ENCODE measurements at places on chromosomes 7 and 10. TPM values are rescaled to one million over a fixed set of nuclear protein-coding genes. Genes with fewer than 3 reads are reported as not detected.

- no peak for DNase-seq
Observed at GRCh38 chr7:150854066-150855000, 2.0 kb downstream of the AOC1 start.

- DNase-seq, result no peak
Observed at GRCh38 chr10:93208717-93209464, 135.2 kb downstream of the CYP26A1 start.

The PILRA gene
- 3.0 TPM for total RNA-seq

- no peak for DNase-seq
Observed at GRCh38 chr10:43978091-43978490, 329.4 kb upstream of the ZNF32 start.

GRCh38 chr7:24478137-24478655, 95.1 kb upstream of the PALS2 start:
- no peak for DNase-seq

The PON1 gene
- 0.26 TPM for total RNA-seq

The GRM8 gene
- total RNA-seq, result 2.1 TPM

DNA sequence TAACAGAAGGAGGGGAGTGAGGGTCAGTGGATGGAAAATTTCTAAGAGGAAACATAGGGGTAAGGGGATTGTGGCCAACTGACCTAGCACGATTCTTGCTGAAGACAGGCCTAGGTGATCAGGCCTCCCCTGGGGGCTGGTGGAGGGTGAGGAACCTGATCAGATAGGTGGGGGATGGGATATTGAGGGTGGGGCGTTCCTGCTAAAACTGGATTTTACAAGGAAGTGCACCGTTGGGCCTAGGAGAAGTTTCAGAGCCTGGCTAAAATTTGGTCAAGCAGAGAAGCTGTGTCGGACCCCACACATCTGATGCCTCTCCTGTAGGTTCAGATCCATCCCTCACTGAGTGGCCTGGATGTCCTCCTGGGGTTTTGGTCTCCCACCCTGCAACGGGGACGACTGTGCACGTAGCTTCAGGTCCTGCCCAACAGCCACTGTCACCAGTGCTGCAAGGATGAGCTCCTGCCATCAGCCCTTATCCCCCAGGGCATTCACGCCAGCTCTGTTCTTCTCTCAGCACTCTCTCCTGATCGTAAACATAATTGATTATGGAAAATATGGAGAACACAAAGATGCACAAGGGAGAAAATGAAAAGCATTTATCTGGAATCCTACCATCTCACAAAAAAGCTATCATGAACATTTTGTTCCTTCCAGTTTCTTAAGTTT, 89.9 kb downstream of the ADCY1 start:
- peak; percentile 4 for DNase-seq

- DNase-seq, result no peak
Observed at GRCh38 chr10:123995082-123995460, 98.3 kb downstream of the CHST15 start.

The TDRD1 gene
- 0.57 TPM for total RNA-seq

The TACC2 gene
- total RNA-seq, result 22.2 TPM

DNA sequence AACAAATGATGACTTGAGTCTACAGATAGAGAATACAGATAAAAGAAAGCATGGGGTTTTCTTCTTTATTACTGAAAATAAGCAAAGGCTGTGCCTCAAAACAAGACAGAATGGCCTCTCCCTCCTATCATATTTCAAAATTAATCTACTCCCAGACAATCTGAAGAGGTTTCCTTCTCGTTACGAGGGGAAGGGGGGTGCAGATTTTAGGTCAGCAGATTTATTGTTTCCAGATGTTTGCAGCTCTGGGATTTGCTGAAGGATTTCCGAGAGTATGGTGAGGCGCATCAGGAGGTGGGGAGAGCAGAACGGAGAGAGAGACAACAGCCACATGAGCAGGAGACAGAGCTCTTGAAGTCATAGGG, 89.8 kb downstream of the KIAA1549 start:
- DNase-seq, result no peak

DNA sequence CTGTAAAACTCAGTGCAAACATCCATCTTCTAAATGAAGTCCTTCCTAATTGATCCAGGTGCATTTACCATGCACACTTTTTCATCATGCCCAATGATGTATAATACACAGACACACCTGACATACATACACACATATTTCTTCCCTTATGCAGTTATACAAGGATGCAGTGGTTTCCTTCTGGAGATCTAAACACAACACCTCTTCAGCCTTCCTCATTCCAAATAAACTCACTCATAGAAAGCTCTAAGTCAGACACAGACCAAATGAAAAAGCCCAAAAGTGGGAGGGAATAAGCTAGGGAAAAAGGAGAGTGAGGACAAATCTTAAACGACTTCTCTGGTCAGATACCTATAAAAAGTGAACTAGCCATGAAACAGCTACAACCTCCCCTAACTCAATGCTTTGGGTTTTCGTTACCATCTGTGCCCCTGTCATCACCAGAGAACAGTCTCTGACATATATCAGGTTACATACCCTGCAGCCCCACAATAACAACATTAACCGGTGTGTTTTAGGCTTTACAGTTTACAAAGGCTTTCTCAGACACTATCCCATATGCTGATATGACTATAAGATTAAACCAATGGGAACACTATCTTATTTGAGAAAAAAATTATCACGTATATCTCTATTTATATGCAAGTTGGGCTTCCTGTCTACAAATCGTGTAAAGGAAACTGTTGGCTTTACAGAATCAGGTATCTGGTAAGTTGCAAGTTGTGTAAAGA, 675.2 kb downstream of the PHTF2 start:
- DNase-seq, result no peak

DNA sequence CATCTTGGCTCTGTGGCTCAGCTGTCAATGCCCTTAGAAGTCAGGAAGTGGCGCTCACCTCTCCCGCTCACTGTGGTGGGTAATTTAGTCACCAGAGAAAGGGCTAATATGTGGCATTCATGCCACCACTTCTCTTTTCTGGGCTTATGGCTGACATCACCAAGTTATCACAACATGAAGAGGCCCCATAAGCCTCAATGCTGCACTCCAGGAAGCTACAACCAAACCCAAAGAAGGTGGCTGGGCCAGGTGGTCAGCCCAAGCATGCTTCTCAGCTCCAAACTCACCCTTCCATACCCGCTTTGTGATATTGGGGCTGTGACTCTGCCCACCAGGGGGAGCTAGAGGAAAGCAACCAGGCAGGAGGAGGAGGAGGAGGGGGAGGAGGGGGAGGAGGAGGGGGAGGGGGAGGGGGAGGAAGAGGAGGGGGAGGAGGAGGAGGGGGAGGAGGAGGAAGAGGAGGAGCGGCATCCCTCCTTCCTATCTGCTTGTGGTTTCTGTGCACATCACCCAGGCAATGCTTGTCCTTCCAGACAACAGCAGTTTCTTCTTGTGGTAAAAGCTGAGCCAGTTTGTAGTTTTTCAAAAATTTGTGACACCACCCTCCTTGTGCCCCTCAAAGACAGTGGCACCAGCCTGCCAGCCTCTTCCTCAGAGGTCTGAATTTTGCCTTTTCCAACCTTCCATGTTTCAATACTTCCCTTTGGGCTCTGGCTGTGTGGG, 42.1 kb downstream of the CYP26A1 start:
- DNase-seq, result peak; percentile 88

- DNase-seq, result no peak
Observed at GRCh38 chr10:31650010-31650409, 278.6 kb downstream of the ARHGAP12 start.

GRCh38 chr10:25232204-25232603, 57.4 kb downstream of the GPR158 start:
- DNase-seq, result no peak

- DNase-seq, result no peak
Observed at GRCh38 chr7:2193575-2194305, 39.0 kb downstream of the MAD1L1 start.

- DNase-seq, result no peak
Observed at GRCh38 chr10:11373717-11374171, 237.7 kb downstream of the USP6NL start.

DNA sequence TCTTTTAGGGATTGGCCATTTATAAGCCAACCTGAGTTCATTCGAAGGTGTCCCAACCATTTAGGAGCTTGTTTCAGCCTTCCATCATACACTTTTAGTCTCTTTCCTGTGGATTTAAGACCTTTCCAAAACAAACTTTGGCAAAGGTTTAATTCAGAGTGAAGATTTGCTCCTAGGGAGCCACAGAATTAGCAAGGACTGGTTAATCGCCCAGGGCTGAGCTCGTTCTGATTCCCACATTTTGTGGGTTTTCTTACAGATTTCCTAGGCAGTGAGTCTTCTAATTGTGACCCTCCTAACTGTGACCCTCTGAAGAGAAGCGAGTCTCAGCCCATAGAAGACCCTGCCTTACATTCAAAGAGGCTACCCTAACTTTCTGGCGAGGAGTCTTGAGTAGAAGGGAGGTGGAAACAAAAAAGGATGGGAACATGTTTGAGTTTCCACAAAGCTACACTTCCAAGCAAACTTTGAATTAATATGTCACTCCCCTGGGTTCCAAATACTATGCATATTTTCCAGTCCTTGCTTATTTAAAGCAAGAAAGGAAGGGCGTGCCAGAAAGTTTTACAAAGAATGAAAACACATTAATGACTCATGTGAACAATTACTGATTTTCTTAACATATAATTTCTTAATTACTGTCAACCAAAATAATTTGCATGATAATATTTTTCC, 118.3 kb downstream of the ARID5B start:
- no peak for DNase-seq

The JCAD gene
- total RNA-seq, result 2.2 TPM

GRCh38 chr10:69733791-69734261, 67.9 kb upstream of the COL13A1 start:
- DNase-seq, result no peak

The EVX1 gene
- not detected for total RNA-seq

DNA sequence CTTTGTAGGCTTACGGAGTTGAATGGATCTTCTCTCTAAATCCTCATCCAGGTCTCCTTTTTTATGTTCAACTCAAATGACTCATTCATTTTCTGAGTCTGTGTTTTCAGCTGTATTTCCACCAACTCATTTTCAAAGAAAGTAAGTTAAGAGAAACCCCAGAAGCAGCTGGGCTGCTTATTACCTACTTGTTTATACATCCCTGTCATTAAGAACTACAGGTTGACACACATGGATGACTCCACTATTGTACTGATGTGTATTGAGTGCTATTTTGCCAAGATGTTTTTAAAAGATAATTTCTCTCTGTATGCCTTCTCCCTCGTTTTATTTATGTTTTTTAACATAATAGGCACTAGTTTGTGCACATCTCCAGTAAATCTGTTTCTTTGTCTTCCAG, 41.9 kb downstream of the DGKI start:
- no peak for DNase-seq

- DNase-seq, result no peak
Observed at GRCh38 chr10:17227367-17228090, 512 bp upstream of the VIM start.

- no peak for DNase-seq
Observed at GRCh38 chr10:101438881-101439391, 85.0 kb downstream of the BTRC start.

The KNDC1 gene
- total RNA-seq, result 26.6 TPM

GRCh38 chr7:83852136-83852535, 203.2 kb upstream of the SEMA3E start:
- no peak for DNase-seq

DNA sequence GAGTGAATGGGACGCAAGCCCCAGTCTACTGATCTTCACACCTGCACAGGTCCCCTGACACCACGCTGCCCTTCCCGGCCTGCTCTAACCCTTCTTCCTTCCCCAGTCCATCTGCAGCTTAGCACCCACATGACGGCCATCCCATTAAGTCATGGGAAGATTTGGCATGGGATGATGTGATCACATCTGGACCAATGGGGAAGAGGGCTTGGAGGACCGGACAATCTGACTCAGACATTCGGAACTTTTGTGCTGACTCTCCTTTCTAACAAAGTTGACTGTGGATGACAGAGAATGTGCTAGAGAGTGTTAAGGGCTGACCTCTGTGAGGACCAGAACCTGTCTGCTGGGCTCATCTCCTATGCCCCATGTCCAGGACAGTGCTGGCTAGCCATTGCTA, 15.6 kb downstream of the CXCL12 start:
- no peak for DNase-seq

The MBL2 gene
- total RNA-seq, result not detected

- no peak for DNase-seq
Observed at GRCh38 chr10:71371750-71372166, 25.0 kb upstream of the CDH23 start.

- DNase-seq, result no peak
Observed at GRCh38 chr10:52011118-52011517, 303.0 kb upstream of the DKK1 start.

DNA sequence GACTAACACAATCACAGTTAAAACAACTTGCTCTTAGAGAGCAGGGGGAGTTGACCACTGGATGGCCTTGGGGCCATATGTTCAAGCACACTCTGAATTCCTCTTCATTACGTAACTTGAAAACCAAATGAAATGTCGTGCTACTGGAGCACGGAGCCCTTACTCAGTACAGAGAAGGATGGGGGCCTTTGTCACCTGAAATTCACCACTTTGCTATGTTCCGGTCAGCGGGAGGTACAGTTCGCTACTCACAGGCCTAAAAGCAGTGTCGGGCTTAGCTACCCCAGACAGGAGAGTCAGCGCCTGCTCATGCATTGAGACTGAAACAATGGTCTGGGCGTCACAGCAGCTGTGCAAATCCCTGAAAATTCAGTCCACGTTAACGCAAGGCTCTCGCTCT, 39.6 kb downstream of the GLI3 start:
- no peak for DNase-seq

DNA sequence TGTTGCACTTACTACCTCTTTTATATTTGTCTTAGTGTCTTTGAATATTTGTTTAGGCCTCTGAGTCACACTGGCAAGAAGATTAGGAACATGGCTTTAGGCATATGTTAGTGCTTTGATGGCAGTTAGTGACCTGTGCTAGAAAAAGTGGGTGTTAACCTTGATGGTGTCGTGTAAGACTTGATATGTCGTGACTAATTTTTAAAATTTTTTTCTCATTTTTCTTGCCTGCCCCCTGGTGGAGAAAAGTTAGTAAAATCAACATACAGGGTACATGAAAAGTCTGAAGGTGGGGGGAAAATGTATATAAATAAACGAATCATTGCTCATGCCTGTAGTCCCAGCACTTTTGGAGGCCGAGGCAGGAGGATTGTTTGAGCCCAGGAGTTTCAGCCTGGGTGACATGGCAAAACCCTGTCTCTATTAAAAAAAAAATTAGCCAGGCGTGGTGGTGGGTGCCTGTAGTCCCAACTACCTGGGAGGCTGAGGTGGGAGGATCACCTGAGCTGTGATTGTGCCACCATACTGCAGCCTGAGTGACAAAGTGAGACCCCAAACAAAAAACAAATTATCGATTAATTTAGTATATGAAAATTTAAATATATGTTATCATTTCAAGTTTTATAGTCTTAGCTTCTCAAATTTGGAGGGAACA, 44.6 kb downstream of the TAX1BP1 start:
- no peak for DNase-seq

DNA sequence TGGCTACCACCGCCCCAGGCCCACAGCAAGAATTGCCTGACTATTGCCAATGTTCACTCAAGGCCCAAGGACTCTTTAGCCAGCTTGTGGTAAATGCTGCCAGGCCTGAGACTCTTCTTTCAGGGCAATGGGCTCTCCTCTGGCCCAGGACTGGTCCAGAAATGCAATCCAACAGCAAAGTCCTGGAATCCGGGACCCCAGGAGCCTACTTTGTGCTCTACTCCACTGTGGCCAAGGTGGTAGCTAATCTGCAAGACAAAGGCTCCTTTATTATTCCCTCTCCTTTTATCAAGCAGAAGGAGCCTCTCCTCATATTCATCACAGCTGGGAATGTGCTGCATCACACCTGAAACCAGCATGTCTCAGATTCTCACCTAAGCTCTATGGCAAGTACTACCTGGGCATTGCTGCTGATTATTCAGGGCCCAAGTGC, 107.6 kb upstream of the PRSS58 start:
- DNase-seq, result peak; percentile 64

GRCh38 chr10:7101451-7101850, 309.4 kb downstream of the SFMBT2 start:
- DNase-seq, result no peak
